ENCODE measurements at places on chromosomes 2 and 18.

DNA sequence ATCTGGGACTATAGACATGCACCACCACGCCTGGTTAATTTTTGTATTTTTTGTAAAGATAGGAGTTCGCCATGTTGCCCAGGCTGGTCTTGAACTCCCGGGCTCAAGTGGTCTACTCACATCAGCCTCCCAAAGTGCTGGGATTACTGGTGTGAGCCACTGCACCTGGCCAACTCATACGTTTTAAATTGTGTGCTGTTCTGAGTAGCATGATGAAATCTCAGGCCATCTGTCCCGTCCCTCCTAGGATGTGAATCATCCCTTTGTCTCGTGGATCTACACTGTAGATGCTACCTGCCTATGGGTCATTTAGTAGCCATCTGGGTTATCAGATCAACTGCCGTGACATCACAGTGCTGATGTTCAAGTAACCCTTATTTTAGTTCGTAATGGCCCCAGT lies 38.5 kb upstream of the RMP24 start:
- no peak for DNase-seq

- no peak for DNase-seq
Observed at GRCh38 chr2:217792626-217793527, 209.9 kb downstream of the TNS1 start.

GRCh38 chr18:48292229-48292628 lies 117.0 kb downstream of the ZBTB7C start:
- DNase-seq, result no peak

DNA sequence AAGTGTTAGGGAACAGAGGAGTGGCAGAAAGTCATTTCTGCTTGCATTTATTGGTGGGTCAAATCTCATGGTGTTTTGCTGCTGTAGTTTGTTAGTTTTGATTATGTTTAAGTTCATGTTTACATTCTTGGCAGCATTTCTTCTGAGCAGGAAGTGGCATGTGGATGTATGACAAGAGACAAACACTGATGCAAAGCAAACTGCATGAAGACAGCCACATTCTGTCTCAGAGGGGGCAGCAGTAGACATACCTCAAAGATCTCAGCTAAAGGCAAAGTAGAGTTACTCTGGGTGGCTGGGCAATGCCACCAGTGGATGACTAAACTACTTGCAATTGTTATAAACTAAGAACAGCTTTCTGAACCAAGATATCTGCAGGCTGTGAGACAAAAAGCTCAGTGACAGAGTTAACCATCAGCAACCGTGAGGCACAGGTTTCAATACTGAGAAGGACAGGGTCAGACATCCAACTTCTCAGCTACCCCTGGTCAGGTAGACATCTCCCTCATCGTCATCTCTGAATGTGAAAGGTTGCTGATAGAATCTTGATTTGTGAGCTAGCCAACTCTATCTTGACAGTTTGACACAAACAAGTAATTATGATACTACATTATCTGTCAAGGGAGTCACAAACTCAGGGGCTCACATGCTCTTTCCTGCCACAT lies 16.4 kb downstream of the GALNT3 start:
- no peak for DNase-seq

- no peak for DNase-seq
Observed at GRCh38 chr2:233793465-233794127, 15.5 kb downstream of the MROH2A start.

GRCh38 chr2:92072461-92073035 lies 2798.7 kb upstream of the TEKT4 start:
- DNase-seq, result no peak

GRCh38 chr18:53756610-53756972 lies 467.9 kb downstream of the MBD2 start:
- DNase-seq, result no peak

- DNase-seq, result no peak
Observed at GRCh38 chr2:174630107-174630506, 32.5 kb upstream of the WIPF1 start.

DNA sequence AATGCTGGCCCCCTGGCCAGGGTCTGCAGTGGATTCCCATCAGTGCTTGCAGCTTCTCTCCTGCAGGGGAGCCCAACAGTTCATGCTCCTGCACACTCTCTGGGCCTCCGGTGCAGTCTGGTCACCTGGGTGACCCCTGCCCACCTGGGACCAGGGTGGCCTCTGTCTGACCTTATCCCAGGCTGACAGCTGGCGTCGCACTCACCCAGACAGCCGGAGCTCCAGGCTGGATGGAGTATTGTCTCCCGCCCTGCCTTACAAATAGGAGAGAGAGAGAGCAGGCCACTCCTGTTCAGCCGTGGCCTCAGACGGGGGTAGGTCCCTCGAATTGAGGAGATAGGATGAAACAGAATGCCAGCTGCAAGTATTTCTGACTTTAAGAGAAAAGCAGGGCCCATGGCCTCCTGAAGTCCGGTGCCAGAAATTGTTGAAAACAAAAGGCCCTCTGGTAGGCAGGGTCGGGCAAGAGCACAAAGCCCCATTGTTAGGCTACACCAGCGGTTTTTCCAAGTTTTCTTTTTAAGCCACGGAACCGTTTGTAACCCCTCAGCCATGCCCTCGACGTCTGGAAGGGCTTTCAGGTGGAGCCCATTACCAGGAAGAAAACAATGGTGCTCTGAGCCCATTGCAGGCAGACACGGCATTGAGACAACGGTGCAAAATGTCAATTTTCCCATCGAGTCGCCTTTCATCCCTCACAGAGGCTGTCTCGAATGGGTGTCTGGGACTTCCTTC lies 258.4 kb downstream of the BCL11A start:
- no peak for DNase-seq

DNA sequence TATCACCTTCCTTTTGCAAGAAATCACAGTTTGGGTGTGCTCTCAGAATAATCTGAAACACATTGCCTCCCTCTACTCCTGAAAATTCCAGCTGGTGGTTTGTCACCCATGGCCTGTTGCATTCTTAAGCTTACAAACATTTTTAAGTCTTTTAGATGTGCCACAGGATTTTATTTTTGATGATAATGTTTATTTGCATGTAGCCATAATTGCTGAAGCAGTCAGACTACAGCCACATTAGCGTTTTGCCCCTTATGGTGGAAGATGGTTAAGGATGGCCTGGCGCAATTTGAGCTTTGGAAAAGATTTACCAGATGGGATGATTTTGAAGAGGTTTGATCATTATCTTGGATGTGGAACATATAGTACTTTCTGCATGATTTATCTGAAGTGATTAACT lies 439.5 kb downstream of the MEIS1 start:
- no peak for DNase-seq

- no peak for DNase-seq
Observed at GRCh38 chr2:134689315-134689714, 29.5 kb downstream of the TMEM163 start.

DNA sequence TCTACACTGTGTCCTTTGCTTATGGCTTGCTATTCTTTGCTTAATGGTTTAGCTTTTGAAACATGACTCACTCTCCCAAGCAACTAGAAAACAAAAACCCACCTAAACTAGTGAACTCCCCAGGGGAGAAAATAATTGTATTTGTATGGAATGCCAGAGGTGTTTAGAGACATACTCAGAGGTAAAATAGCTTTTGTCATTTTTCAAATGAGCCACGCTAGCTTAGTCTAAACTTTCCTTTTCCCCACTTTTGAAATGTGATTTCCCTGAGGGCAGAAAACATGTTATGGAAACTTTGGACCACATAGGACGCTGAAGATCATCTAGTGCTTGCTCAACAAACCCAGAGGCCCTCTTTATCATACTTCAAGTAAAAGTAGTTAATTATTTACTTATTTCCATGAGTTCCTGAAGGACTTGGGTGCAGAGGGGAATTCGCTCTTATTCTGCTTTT lies 16.5 kb upstream of the CYTIP start:
- no peak for DNase-seq

GRCh38 chr18:79422022-79422782 lies 26.5 kb downstream of the NFATC1 start:
- DNase-seq, result no peak

GRCh38 chr2:43537137-43537536 lies 58.7 kb downstream of the THADA start:
- no peak for DNase-seq

DNA sequence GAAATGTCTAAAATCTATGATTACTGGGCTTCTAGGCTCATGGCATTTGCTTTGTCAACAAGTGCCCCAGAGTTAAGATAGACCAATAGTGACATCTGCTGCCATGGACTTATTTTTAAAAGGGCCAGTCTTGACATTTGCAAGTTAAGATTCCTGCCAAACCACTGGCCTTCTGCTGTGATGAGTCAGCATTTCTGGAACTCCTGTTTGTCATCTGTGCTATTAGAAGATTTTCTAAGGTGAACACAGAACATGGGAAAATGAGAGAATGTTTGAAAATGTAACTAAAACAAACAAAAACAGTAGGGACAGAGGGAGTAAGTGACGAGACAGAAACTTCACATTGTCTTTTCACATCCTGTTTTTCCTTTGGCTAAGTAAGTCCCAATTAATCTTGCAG lies 93.7 kb upstream of the WDR75 start:
- DNase-seq, result no peak

GRCh38 chr2:197297266-197297665 lies 13.3 kb downstream of the ANKRD44 start:
- peak; percentile 18 for DNase-seq

DNA sequence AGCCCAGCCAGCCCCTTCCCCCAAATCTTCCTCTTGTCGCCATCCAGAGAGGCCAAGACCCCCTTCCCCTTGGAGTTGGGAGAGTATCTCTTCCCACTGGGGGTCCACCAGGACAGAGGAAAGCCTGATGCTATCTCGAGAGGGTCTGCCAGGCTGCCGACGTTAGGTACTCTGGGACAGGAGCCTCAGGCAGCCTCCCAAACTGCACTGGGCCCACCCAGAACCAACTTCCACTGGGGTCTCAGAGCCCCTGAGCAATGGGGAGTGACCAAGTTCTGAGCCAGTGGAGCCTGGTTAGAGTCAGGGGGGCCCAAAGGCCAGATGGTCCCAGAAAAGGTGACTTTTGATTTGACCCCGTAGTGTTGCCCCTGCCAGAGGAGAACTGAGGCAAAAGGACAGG lies 189.1 kb downstream of the INHBB start:
- no peak for DNase-seq

- no peak for DNase-seq
Observed at GRCh38 chr2:232800166-232800565, 23.8 kb upstream of the KCNJ13 start.

DNA sequence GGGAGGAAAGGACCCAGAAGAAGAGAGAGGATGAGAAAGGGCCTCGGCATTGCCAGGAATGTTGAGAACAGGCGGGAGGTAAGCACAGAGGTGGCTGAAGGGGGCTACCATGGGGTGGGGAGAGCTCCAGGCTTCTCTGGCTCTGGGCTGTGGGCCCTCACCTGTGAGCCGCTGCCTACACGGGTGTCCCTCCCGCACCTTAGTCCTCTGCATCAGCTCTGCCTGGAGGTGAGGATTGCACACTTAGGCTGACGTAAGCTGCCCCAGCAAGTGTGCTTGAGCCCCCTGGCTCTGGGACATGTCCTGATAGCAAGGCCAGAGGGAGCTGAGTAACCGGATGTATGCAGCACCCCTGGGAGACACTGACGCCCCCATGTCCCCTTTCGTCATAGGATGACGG lies 33.9 kb downstream of the TMEM18 start:
- DNase-seq, result no peak

DNA sequence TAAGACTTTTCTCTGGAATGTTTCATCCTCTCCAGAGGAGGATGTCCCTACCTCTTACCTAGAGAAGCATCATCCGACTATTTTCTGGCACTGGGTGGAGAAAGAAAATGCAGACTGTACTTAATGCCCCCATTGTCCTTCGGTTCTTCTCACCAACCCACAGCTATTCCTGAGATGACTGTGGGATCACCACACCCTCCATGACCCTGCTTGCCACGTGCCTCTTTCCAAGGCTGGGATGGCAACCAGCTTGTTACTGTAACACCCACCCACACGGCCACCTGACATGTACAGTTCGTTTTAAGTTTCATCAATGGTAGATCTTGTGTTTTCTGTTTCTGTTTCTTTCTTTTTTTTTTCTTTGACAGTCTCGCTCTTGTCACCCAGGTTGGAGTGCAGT lies 365.2 kb downstream of the FBXO15 start:
- DNase-seq, result no peak

GRCh38 chr18:27349284-27349882 lies 164.3 kb upstream of the CHST9 start:
- no peak for DNase-seq

- DNase-seq, result no peak
Observed at GRCh38 chr18:48801728-48802542, 148.8 kb downstream of the SMAD7 start.

GRCh38 chr2:230224458-230224857 lies 1.1 kb upstream of the SP140 start:
- no peak for DNase-seq

DNA sequence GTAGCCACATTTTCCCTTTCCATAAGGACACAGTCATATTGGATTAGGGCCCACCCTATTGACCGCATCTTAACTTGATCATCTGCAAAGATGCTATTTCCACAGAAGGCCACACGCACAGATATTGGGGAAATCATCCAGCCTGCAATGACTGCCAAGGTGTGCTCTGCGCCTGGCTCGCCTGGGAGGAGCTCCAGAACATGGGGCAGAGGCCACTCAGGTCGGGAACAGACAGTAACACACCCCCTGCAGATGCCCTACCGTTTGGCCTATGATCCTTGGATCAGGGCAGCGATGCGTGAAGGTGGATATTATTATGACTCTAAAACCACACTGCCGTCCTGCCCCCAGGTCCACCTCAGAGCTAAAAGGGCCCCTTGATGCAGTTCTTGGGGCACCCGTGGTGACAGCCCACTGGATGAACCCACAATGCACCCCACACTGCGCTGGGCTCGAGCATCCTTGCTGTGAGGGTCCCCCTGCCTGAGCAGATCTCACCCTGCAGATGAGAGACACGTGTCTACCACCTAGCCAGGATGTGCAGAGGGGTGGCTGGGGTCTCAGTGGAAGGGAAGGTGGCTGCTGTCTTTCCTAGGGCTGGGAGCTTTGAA lies 72.9 kb upstream of the ZNF516 start:
- DNase-seq, result no peak

GRCh38 chr2:105102963-105103421 lies 65.1 kb downstream of the MRPS9 start:
- no peak for DNase-seq

GRCh38 chr2:23271230-23271629 lies 113.7 kb upstream of the KLHL29 start:
- DNase-seq, result no peak

DNA sequence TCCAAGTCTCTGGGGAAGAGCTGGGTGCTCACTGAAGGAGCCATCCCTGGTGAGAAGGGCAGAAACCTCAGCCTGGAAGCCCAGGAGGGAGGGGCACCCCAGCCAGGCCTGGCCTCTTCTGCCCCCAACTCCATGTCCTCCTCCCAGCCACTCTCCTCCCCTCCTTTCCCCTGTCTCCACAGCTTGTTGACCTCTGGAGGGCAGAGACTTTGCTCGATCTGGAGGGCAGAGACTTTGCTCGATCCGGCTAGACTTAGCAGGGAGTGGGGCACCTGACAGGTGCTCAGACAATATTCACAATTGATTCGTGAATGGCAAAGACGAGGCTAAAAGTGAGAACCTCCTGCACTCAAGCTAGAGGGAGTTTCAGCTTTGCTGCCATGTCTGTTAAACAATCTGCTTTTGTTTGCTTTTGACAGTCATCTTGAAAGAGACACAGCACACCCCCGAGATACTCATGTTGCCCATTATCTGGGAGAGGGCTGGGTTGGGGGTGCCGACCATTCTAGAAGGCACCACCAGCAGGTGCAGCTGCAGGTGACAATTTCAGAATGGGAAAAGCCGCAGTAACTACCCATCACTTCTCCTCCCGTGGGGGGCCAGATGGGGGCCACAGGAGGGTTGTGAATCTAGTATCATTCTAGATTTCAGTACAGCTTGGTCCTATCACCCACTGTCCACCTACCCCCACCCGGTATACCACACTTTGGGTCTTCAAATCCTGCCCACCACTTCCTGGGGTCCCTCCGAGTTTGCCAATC lies 54.8 kb downstream of the DNMT3A start:
- no peak for DNase-seq

GRCh38 chr2:161152302-161152701 lies 7.9 kb upstream of the TANK start:
- no peak for DNase-seq

Measured in bone marrow (tissue), 2 donors.